Breast epithelium (tissue), 4 donors: ENCODE measurements at places on chromosomes 16 and 17. TPM values are rescaled to one million over a fixed set of nuclear protein-coding genes. Genes with fewer than 3 reads are reported as not detected.

EPOP gene
- 2.0 TPM for total RNA-seq

ATP2C2 gene
- total RNA-seq, result 6.0 TPM

DNA sequence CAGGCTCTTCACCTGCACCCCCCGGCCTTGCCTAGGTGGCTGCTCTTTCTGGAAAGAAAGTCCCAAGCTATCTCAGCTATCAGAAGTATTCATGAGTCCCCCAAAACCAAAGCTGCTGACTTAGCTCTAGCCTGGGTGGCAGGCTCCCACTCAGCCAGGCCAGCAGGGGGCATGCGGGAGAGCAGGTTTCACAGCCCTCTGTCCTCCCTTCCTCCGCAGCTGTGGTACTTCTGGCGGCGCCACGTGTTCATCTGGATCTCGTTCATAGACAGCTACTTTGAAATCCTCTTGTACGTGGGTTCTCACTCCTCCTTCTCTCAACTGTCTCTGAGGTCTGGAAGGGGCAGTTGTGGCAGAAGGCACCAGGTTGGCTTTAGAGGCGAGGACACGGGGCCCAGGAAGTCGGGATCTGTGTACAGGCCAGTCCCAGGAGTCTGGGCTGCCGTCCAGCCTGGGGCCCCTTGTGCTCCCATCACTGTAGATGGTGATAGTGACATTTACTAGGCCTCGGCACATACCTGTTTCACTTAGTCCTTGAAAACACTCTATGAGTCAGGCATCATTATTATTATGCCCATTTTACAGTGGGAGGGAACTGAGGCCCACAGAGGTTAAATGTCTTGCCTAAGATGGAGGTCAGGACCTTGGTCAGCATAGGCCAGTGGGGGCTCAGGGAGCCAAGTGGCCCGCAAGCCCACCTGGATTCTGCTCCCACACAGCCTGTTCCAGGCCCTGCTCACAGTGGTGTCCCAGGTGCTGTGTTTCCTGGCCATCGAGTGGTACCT, 12.9 kb downstream of the TRPV2 start:
- no peak for DNase-seq

EPX gene
- total RNA-seq, result not detected

IL17C gene
- total RNA-seq, result not detected

GRCh38 chr17:33874617-33875060, 380.4 kb upstream of the CCL2 start:
- DNase-seq, result no peak

GRCh38 chr17:38867968-38868816, 1.7 kb upstream of the LASP1 start:
- DNase-seq, result no peak

DNA sequence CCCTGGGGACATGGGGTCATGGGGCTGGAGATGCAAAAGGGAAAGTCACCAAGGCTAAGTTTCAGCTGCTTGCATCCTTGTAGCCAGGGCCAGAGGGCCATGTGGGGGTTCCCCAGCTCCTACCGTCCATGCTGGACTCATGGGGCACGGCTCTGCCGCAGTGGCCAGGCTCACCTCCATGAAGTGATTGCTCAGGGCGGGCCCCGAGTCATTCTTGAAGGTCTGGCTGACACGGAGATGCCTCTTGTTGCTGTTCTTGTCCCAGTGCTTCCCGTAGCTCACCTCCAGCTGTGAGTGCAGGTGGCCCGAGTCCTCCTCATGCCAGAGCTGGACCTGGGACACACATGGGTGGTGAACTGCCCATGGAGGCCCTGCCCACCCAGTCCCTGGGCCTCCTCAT, 114.5 kb downstream of the RMI2 start:
- DNase-seq, result no peak

RGS11 gene
- 7.5 TPM for total RNA-seq

DNA sequence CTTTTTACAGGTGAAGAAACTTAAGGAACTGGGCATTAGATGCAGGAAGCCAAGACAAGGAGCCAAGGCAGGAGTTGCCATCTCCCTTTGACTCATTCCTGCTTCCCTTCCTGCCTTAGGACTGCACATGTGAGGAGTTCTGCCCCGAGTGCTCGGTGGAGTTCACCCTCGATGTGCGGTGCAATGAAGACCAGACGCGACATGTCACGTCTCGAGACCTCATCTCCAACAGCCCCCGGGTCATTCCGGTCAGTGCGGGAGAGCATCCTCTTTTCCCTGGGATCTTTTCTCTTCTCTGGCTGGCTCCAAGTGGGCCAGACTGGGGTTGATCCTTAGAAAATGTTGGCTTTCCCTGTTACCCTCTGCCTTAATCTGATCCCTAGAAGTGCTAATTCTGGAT, 6.6 kb downstream of the POLR2C start:
- peak; percentile 7 for DNase-seq

- DNase-seq, result no peak
These were observed 26.5 kb upstream of the AATK start for GRCh38 chr17:81192386-81193050.

GRCh38 chr16:80263181-80263823, 277.5 kb upstream of the DYNLRB2 start:
- DNase-seq, result no peak

DNA sequence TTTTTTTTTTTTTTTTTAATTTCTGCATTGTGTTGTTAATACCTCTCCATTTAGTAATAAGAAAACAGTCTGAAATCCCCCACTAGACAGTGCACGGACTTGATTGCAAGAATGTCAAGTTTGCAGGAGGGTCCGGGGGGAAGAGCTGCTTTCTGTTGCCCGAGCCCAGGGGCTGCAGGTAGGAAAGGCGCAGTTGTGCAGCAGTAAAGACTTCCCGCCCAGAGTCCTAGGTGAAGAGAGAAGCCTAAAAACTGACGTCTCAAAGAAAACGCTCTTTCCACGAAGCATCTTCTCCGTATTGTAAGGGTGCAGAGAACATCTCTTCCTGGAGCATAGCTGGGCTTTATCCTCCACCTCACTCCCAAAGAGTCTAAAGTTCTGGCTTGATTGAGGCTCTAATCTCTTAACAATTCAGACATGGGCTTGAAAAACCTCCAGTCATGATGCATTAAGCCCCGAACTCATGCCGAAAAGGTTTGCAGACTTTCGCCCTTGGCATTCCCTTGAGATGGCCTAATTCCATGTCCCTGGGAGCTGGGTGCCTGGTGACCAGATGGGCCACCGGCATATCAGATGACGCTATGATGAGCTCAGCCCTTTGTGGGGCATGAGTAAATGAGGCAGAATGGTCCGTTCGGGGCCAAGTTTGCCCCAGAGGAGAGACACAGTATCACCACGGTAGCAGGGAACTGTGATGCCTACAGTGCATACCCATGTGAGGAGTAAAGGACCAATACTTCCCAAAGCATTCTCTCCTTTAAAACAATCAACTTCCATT, 436.2 kb upstream of the ZFHX3 start:
- no peak for DNase-seq

DNA sequence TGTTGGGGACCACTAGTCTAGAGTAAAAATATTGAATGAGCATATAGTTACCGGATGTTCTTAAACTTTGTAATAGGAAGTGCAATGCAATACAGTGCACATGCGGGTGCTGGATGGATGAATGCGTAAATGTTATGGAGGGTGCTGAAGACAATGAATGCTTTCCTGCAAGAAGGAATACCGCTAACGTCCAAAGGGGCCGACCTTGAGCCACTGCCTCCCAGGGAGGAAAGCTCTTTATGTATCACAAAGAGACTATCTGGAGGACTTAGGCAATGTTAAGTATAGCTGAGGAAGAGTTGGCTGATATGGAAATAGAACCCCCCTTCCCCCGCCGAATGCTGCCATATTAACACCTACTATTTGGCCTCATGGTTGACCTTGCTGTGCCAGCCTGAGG, 27.5 kb upstream of the SHCBP1 start:
- DNase-seq, result no peak

CCDC40 gene
- total RNA-seq, result 11.6 TPM

DNA sequence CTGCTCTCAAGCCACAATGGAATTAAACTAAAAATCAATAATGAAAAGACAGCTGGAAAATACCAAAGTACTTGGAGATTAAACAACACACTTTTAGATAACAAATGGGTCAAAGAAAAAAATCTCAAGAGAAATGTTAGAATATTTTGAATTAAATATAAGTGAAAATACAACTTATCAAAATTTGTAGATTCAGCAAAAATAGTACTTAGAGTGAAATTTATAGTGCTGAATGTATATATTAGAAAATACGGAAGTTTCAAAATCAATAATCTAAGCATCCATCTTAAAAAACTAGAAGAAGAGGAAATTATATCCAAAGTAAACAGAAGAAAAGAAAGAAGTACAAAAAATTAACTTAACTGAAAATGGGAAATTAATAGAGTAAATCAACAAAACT, 179.2 kb upstream of the CDH11 start:
- DNase-seq, result no peak

DNA sequence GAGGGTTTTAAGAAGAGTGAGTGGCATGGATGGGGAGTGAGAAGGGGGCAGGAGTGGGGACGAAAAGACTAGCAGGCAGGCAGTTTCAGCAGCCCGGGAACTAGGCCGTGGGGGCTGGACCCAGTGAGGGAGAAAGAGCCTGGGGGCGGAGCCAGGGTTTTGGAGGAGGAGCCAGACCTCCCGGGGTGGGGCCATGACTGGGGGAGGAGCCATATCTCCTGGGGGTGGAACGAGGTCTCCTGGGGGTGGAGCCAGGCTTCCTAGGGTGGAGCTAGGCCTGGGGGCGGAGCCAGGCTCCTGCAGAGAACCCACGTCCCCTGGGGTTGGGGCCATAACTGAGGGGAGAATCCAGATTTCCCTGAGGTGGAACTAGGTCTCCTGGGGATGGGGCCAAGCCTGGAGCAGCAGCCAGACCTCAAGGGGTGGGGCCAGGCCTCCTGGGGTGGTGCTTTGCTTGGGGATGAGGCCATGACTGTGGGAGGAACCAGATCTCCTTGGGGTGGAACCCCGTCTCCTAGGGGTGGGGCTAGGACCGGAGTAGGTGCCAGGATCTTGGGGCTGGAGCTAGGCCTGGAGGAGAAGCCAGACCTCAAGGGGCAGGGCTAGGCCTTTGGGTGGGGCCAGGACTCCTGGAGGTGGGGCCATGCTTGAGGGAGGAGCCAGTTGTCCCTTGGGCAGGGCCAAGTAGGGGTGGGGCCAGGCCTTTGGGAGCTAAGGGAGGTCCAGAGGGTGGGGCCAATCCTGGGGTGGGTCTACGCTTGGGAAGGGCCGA, 41.7 kb upstream of the JPH3 start:
- no peak for DNase-seq

DNA sequence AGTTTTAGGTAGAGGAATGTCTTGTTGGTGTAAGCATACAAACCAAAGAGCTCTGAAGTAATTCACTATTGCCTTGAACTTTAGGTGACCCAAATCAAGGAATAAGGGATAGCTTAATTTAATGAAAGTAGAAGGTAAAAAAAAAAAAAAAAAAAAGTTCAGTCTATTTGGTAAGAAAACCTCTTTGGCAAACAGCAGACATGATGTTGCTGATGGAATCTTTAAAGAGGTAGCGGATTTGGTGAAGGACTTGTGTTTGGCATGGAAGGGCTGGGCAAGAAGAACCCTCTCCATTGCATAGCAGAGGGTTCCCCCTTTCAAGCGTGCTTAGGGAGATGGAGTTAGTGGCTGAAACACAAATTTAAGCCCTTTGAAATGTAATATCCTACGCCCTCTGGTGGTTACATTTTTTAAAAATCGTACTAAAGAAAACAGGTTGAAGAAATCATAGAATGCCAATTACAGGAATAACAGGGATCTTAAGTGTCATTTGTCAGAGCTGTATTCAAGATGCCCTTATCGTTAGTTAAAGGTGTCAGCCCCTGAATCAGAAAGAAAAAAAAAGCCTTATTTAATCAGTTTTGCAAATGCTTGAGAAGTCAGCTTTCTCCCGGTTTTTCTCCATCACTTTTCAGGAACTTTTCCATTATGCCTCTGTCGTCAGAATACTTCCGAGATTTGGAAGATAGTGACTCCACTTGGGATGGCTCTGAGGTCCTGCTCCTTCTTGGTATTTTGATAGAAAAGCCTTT, 383.1 kb downstream of the KCNJ2 start:
- no peak for DNase-seq

- no peak for DNase-seq
These were observed 335 bp downstream of the TMEM11 start for GRCh38 chr17:21213638-21214014.

GRCh38 chr17:42120161-42120769, 902 bp downstream of the KAT2A start:
- no peak for DNase-seq

- DNase-seq, result no peak
These were observed 342.0 kb downstream of the SOX9 start for GRCh38 chr17:72462814-72463213.

- DNase-seq, result no peak
These were observed 19.9 kb upstream of the SEC14L1 start for GRCh38 chr17:77120868-77121267.

DNA sequence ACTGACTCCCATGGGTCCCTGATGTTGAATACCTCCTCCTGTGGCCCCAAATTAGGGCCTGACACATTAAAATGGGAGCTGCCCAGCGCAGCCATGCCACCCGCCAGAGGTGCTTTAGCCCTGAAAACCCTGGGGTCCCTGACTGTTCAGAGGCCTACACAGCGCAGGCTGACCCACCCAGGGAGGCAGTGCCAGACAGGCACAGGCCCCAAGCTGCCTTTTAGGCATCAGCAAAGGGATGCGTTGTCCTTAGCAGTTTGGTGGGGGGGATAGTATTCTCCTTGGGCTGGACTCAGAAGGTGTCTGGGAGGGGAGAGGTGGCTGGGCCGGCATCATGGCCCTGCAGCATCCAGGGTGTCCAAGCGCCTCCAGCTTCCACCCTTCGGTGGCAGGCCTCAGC, 1.4 kb downstream of the RAPGEFL1 start:
- DNase-seq, result no peak

DNA sequence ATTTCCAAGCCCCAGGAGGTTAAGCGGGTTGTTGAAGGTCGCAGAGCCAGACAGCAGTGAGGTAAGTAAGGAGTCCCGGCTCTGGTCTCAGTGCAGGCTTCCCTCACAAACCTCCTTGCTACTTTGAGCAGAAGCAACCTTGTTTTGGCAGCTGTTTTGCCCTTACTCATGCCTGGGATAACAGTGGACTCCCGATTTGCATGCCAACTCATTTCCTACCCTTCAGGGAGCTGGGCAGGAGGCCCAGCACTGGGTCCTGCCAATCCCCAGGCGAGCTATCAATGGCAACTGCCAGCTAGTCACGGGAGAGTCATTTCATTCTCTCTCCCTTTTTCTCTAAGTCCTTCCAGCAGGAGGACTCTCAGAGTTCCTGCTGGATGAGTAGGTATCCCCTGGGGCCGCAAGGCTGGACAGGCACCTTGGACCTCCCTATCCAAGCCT, 72.0 kb upstream of the KSR1 start:
- peak; percentile 82 for DNase-seq

PIRT gene
- total RNA-seq, result not detected
